Stomach (tissue), 19 donors: ENCODE measurements at places on chromosomes 16 and 17.

DNA sequence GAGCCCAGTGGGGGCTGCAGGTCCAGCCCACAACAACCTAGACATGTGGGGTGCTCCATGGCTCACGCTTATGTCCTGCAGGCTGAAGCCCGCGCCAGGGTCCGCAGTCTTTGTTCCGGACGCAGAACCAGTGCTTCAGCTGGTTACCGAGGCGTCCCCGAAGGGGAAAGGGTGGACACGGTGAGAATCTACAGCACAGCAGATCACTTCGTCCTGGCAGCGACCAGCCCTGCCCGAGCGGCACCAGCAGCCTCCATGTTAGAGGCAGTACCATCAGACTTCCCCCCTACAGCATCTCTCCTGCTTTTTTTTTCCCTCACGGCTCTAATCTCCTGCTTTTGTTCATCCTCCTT is 1736.4 kb downstream of the TP53TG3F start:
- H3K4me1 ChIP-seq, result no peaks in the 10 kb centered on the region
- no peaks in the 10 kb centered on the region for H3K27me3 ChIP-seq
- no peak for DNase-seq
- H3K4me3 ChIP-seq, result no peak overlapping the region
- H3K27ac ChIP-seq, result no peak overlapping the region
- H3K36me3 ChIP-seq, result no peaks in the 10 kb centered on the region

DNA sequence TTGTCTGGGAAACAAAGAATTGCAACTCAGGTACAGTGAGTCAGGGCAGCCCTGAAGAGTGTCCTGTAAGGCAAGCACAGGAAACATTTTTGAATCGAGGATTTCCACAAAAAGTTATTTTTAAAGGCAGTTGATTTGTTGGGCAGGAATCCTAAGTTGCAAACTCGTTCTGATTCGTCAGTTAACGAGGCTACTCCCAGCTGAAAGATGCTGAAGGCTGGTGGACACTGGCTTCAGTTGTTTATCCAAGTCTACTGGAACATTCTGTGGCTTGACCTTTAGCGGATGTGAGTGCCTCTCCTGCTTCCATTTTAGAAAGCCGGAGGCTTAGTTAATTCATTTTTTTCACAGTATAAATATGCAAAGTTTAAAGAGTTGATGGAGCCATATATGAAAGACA is 84.2 kb downstream of the KCNJ12 start:
- no peaks in the 10 kb centered on the region for H3K36me3 ChIP-seq
- peaks cover 14% of the 10 kb centered on the region for H3K27me3 ChIP-seq
- H3K4me1 ChIP-seq, result peaks cover 23% of the 10 kb centered on the region
- no peak for DNase-seq

GRCh38 chr17:47686276-47686635 is 7.7 kb upstream of the TBKBP1 start:
- no peaks in the 10 kb centered on the region for H3K27me3 ChIP-seq
- H3K4me1 ChIP-seq, result no peaks in the 10 kb centered on the region
- H3K4me3 ChIP-seq, result no peak overlapping the region
- DNase-seq, result no peak

GRCh38 chr17:34616148-34616547 is 36.8 kb downstream of the TMEM132E start:
- no peak overlapping the region for H3K27ac ChIP-seq
- H3K36me3 ChIP-seq, result no peaks in the 10 kb centered on the region
- peaks cover 10% of the 10 kb centered on the region for H3K4me1 ChIP-seq

DNA sequence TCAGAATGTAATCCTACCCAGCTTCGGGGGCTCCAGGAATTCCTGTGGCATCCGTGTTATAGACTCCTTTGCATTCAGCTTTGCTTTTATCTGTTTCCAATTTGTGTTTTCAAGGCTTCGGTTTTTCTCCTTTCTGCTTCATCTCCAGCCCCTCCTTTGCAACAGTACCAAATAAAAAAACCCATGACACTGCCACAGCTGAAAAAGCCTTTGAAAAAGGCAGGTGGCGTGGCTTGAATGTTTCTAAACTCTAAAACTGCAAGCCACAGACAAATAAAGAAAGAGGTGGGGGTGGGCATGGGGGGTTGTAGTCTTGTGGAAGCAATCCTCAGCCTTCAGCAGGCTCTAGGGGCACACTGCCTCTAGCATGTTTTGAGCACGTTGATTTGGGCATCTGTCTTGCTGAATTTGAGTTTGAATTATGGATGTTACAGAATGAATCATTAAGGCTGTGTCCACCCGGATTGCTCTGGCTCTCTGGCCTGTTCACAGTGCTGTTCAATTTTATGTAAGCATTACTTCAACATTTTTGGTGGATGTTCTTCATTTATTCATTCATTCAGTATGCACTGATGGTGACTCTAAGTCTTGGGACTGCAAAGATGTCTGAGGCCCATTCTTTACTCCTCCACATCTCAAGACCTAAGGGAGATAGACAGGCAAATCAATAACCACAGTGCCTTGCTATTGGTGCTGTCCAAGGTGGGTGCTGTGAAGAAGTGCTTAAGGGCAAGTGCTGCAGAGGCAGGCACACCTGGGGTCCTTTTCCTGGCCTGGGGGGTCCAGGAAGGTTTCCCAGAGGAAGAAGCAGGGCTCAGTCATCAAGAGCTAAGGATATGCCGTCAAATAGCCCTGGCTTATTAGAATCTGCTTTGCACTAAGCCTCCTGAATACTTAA is 77.4 kb downstream of the CDH13 start:
- no peak overlapping the region for H3K4me3 ChIP-seq
- no peaks in the 10 kb centered on the region for H3K36me3 ChIP-seq
- H3K4me1 ChIP-seq, result no peaks in the 10 kb centered on the region
- no peak for DNase-seq

DNA sequence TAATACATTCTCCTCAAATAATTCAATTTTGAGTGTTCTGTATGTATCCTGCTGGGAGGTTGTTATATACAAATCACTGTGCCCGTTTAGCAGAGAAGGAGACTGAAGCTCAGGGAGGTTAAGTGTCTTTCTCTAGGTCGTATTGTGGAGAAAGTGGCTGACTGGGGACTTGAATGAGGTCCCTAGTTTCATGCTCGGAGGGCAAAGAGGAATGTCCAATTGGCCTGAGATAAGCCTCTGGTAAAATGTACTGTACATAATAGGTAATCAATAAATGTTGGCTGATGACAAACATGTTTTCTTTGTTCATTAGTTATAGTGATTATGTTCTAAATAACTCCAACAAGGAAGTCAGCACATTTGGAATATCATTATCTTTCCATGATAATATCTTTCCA is 442.6 kb downstream of the UTP18 start:
- no peaks in the 10 kb centered on the region for H3K36me3 ChIP-seq
- H3K4me3 ChIP-seq, result no peak overlapping the region
- H3K27me3 ChIP-seq, result no peaks in the 10 kb centered on the region
- H3K27ac ChIP-seq, result no peak overlapping the region
- DNase-seq, result no peak
- no peaks in the 10 kb centered on the region for H3K4me1 ChIP-seq

DNA sequence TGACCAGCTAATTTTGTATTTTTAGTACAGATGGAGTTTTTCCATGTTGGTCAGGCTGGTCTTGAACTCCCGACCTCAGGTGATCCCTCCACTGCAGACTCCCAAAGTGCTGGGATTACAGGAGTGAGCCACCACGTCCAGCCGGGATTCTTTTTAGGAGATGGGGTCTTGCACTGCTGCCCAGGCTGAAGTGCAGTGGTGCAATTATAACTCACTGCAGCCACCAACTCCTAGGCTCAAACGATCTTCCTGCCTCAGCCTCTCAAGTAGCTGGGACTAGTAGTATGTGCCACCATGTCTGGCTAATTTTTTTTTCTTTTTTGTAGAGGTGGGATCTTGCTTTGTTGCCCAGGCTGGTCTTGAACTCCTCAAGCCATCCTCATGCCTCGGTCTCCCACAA is 56.4 kb upstream of the MGAT5B start:
- DNase-seq, result no peak
- no peaks in the 10 kb centered on the region for H3K27me3 ChIP-seq
- no peak overlapping the region for H3K27ac ChIP-seq
- H3K36me3 ChIP-seq, result no peaks in the 10 kb centered on the region
- no peaks in the 10 kb centered on the region for H3K4me1 ChIP-seq
- H3K4me3 ChIP-seq, result no peak overlapping the region

DNA sequence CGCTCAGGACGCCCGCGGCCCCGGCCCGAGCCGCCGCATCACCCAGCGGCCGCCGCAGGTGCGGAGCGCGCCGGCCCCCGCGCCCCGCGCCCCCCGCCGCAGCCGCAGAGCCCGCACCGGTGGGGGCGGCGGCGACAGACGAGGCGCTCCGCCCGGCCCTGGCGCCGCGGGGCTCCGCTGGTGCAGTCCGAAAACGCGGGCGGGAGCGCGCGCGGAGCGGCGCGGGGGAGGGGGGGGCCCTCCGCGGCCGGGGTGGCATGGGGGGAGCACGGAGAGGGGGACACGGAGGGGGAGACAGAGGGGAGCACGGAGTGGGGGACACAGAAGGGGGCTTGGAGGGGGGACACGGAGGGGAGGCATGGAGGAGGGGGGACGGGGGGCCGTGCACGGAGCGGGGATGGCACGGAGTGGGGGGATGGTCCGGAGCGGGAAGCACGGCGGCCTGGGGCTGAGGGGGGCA is at the start of gene AATK:
Gene AATK, minus strand, starts transcription at position 189 of the 460 bp plus-strand sequence. CDS start 229 bp downstream, outside the sequence.
- peak within 1 kb of the TSS; percentile 50 for H3K4me3 ChIP-seq
- H3K4me1 ChIP-seq, result peaks cover 6% of the 10 kb centered on the region

- H3K36me3 ChIP-seq, result peaks cover 82% of the 10 kb centered on the region
- H3K4me3 ChIP-seq, result no peak overlapping the region
- no peak for DNase-seq
- peak overlapping the region; percentile 71 for H3K27ac ChIP-seq
- H3K27me3 ChIP-seq, result no peaks in the 10 kb centered on the region
- H3K4me1 ChIP-seq, result peaks cover 20% of the 10 kb centered on the region
Measured at GRCh38 chr16:50314665-50315064, 48.3 kb downstream of the ADCY7 start.

DNA sequence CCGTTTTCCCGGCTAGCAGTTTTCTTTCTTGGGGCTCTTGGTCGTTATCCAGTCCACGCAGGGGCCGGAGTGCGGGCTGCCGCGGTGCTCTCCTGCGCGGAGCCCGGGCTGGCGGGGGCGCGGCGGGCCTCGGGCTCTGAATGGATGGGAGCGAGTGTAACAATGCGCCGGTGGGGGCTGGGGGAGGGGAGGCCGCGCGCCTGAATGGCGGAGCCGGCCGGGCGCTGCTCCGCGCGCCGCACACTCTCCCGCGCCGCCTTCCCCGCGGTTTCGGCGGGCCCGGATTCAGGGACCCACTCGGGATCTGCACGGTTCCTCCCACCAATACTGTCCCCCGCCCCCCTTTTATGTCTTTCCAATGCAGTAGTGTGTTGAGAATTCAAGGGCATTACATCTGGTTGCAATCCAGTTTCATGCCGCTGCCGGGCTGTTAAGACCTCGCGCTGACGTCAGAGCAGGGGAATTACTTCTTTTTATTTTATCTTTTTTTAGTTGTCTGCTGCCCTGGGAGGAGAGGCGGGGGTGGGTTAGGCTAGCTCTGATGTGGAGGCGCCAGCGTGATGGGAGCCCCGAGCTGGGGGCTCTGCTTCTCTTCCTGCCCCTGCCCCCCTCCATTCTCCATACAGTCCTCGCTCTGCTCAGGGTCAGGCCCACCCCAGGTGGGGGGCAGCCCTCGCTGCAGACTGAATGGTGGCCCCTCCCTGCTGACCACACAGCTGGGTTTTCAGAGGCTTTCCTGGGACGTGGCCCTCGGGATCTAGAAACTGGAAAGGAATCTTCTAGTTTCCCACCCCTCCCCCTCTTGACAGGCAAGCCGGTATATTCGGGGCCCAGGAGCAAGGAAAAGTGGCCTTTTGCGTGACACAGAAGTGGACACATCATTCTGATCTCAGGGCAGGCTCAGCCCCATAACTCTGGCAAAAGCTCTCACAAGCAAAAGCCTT is 1.8 kb downstream of the RAI1 start:
- no peaks in the 10 kb centered on the region for H3K27me3 ChIP-seq
- H3K4me1 ChIP-seq, result peaks cover 47% of the 10 kb centered on the region
- no peaks in the 10 kb centered on the region for H3K36me3 ChIP-seq

GRCh38 chr17:51255673-51256072 is 4.2 kb downstream of the MBTD1 start:
- no peak overlapping the region for H3K27ac ChIP-seq
- H3K4me1 ChIP-seq, result peaks cover 22% of the 10 kb centered on the region
- no peaks in the 10 kb centered on the region for H3K36me3 ChIP-seq
- H3K27me3 ChIP-seq, result no peaks in the 10 kb centered on the region
- no peak overlapping the region for H3K4me3 ChIP-seq
- no peak for DNase-seq

DNA sequence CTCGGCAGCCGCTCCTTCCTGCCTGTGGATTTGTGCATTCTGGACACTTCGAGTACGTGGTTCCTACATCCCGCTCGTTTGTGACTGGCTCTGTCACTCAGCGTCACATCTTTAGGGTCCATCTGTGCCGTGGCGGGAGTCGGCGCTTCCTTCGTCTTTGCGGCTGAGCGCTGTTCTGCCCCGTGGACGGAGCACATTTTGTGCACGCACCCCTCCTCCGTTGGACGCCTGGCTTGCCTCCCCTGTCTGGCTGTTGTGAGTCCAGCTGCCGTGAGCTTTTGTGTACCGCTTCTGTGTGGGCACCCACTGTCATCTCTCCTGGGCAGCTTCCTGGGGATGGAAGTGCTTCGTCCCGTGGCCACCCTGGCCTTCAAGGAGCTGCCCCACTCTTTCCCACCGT is 6.4 kb downstream of the ZNF469 start:
- H3K36me3 ChIP-seq, result no peaks in the 10 kb centered on the region
- H3K27ac ChIP-seq, result no peak overlapping the region
- no peak overlapping the region for H3K4me3 ChIP-seq
- no peaks in the 10 kb centered on the region for H3K27me3 ChIP-seq
- no peak for DNase-seq

DNA sequence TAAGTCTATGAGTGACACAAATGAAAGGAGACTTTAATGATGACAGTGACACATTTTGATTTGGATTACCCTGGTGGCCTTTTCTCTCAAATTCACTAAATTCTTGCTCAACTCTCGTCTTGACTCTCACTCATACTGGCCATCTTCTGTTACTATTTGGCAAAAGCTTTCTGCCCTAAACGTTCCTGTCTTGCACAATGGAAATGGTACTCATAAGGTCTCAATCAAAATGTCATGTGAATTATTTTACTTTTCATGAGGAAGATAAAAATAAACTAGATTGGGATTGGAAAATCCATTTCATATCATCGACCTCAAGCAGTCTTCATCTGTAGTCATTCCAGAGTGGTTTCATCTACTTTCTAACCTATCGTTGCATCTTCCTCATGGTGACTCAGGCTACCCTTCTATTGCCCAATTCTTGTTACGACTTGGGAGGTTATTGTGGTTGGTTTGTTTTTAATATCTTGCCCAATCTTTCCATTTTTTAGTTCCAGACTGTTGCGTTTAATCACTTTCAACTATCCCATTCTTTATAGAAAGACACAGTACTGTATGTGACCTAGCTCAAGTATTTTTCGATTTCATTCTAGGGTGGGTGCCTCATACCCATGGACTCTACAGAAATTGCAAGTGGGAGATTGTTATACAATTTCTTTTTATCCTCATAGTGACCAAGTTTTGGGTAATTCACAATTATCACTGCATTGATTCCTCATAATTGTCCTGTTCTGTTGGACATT is 317.2 kb upstream of the KCNJ16 start:
- DNase-seq, result no peak
- H3K4me1 ChIP-seq, result no peaks in the 10 kb centered on the region
- H3K27me3 ChIP-seq, result no peaks in the 10 kb centered on the region
- H3K27ac ChIP-seq, result no peak overlapping the region
